SW 1271 (cell line): ENCODE measurements at places on chromosomes 5 and 9.

DNA sequence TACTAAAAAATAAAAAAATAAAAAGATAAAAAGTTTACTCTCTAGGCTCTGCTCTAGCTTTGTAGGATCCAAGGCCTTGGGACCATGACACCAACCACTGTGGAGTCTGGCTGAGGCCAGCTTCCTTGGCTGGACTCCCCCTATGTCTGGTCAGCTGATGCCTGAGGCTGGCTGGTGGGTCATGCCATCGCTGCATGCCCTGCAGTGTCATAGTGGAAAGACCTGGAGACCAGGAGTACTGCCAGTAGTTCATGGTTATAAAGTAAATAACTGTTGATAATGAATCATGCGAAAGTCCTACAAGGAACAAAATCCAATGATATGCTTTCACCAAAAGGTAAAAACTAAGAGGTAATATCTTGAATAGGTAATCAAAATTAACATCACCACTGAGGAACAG is 43.2 kb downstream of the GARNL3 start:
- no peak for DNase-seq

DNA sequence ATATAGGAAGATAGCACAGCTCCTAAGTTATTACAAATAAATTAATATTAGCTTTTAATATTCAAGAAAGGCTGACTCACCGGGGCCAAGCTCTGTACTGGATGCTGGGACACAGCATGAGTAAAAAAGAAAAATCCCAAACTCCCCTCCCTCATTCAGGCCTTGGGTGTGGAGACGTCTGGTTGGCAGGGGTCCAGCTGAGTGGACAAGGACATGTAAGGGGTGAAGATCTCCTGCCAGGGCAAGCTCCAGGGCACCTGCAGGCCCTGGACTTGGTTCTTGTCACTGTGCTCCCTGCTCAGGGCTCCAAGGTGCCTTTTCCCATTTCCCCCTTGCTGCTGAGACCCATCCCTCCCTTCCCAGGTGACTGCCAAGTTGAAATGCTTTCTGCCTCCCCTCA is 388.5 kb downstream of the ENC1 start:
- DNase-seq, result no peak

DNA sequence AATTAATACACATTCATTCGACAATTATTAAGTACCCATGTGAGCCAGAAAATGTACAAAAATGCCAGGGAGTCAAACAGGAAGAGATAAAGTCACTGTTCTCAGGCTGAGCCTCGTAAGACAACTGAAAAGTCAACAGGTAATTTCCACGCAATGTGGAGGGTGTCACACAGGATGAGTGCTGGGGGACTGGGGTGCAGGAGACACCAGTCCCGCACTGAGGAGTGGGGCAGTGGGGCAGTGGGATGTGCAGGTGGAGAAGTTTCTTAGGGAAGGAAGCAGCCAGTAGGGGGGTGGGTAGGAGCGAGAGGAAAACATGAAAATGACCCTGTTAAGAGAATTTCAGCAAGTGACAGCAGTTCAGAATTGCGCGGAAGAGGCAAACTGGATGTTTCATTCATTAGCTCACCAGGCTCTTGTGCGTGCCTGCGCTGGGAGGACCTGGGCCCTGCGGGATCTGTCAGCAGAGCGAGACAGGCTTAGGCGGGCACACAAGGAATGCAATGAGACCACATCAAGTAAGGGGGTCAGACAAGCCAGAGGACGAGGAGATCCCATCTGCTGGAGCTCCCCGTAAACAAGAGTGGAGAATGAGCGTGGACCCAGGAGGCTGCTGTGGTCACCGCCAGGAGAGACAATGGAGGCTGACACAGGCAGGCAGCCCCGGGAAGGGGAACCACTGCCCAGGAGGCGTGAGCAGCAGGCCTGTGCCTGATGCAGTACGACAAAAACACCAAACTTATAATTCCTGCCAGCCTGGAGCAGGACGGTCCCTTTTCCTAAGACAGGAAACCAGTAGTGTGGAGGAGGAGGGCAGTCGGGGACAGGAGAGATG is 21.0 kb downstream of the CAMSAP1 start:
- DNase-seq, result no peak

- DNase-seq, result no peak
Observed at GRCh38 chr9:89887286-89887685, 282.5 kb downstream of the GADD45G start.

- DNase-seq, result no peak
Observed at GRCh38 chr9:112038017-112038408, 137.1 kb downstream of the SUSD1 start.

DNA sequence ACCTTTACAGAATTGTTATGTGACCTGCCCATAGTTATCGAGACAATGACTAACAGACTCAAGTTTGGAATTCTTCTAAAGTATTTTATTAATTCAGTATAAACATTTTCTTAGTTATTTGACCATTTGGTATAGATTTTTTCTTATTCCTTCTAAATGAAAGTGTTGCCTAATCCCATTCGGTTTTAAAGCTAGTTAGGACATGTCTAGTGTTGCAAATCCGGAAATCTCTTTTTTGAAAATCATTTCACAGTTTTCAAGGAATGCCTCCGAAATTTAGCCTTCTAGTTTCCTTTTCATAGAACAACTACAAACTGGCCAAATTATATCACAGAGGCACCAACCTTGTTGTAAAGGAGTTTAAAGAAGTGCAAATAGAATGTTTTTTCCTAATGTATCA is 171.8 kb downstream of the XRCC4 start:
- DNase-seq, result no peak

- DNase-seq, result no peak
Observed at GRCh38 chr5:64637144-64637543, 53.2 kb upstream of the SHISAL2B start.

DNA sequence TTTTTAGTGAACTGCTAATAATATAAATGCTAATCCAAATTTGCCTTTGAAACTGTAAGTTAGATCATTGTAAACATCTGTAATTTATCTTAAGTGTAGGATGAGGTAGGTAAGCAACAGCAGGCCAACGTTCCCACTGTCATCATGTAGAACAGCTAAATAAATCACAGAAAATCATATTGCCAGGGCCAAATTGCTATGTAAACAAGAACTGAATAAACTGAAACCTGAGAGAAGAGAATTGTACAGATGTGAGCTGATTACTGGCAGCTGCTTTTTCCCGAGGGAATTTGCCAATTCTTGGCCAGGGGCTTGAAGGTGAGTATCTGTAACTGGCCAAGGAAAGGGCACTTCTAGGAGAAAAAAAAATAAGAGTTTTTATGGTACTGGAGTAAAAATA is 97.6 kb downstream of the CDH10 start:
- no peak for DNase-seq

DNA sequence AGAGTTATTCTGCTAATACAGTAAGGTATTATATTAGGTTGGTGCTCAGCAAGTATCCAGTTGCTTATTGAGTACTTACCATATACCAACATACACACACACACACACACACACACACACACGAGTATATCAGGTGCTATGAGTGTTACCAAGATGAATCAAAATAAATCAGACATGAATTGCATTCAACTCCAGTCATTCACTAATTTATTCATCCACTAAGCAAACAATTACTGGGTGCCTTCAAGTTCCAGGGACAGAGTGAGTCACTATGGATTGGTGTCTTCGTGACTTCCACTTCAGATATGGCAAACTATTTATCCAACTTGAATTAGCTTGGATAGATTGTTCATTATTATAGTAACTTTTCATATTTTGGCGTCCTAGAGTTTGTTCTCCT is 140.7 kb upstream of the SLC44A1 start:
- DNase-seq, result no peak

DNA sequence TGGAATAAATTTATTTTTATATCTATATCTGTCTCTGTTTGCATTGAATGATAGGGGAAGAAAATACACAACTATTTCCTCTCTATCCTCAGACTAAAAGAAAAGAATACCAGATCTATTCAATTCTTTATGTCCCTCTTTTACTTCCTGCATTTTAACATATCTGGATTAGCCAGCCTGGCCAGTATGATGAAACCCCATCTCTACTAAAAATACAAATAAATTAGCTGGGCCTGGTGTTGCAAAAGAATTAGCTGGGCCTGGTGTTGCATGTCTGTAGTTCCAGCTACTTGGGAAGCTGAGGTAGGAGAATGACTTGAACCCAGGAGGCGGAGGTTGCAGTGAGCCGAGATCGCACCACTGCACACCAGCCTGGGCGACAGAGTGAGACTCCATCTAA is 182.0 kb downstream of the LURAP1L start:
- no peak for DNase-seq

DNA sequence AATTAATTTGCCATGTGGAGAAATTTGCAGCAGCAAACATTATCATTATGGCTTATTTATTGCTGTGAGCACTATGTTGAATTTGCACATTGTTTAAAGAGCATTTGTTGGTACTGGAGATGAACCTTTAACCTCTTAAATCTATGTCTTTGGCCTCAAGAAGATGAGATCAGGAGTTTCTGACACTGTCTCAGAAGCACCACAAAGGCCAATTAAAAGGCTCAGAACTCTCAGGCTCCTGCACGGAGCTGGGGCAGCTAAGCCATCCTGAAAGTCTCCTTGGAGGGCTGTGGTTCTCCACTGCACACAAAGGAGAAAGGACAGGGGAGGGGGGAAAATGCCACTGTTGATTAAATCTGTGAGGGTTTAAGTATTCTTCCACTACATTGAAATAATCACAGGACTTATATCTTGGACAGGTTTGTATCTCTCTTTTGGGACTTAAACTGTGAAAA is 33.1 kb downstream of the ZNF366 start:
- DNase-seq, result no peak

GRCh38 chr5:154190595-154191304 is at the start of gene GALNT10:
Gene GALNT10 (plus strand): TSS chr5:154190733. CDS start chr5:154190867, 134 bp downstream.
- DNase-seq, result no peak

DNA sequence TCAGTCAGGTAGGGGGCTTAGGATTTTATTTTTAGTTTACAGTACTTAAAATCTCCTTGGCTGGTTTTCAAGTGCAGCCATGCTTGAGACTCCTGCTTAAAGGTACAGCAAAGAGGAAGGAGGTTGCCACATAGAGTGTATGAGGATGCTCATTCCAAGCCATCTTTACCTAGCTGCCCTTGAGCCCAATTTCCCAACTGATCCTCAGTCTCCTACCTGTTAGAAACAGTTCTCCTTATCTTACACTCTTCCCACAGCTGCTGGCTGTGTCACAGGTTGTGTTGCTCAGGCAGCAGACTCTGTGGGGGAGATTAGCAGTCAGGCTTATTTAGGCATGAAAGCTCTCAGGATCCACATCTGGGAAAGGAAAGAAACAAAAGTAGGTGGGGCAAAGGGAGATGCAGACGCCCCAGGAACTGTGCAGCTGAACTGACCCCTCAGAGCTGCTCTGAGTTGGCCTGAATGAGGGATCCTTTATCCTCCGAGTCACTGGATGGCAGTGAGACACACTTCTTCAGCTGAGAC is 95.1 kb downstream of the NMUR2 start:
- no peak for DNase-seq

DNA sequence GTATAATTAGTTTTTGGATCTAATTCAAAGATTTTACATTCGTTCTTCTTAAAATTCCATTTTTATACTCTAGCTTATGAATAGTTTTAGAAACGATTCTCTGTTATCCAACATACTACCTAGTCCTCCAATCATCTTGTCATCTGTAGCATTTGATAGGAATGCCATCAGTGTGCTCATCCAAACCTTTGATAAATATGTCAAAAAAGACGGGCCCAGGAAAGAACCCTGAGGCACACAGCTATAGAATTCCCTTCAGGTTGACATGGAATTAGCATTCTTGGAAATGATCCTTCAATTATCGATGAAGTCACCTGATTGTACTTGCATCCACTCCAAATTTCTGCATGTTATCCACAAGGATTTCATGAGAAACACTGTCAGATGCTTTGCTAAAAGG is 64.8 kb upstream of the EFNA5 start:
- DNase-seq, result no peak
